Activated CD4-positive, alpha-beta memory T cell treated with anti-CD3 and anti-CD28 coated beads for 36 hours (primary cell): ENCODE measurements at places on chromosomes 4 and X.
A peak's percentile ranks its signal among the peaks of the same experiment; 100 is the strongest.

- DNase-seq, result no peak
These were observed 79.4 kb upstream of the EFNB1 start for GRCh38 chrX:68749426-68749825.

- DNase-seq, result no peak
These were observed 292.2 kb downstream of the FBXO8 start for GRCh38 chr4:173991316-173991715.

GRCh38 chrX:17453788-17454187, 78.8 kb downstream of the NHS start:
- no peak for DNase-seq

GRCh38 chr4:138773321-138773720, 242.3 kb upstream of the NOCT start:
- DNase-seq, result no peak

DNA sequence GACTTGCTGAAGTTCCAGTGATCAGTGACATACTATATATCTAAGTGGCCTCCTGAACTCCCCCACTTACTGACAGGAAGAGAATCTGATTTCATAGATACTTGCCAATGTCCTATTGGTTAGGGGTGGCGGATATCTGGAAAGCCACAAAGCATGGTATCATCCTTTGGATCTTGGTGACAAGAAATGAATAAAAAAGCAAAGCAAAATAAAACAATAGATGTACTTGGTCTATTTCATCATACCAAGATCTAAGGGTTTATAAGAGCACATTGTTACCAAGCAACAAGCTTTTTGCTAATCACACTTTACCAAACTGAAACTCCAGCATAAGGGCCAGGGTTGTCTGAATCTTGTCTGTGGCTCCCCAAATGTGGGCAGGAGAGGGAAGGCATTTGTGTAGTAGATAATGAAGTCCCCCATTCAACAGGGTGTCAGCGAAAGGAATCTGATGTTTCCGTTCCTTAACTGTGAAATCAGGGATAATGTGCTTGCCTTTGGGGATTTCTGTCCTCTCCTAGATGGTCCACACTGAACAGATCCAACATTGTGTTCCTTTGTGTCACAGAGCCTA, 125.0 kb upstream of the SMIM10 start:
- DNase-seq, result no peak

GRCh38 chrX:19373351-19373891, 29.7 kb downstream of the PDHA1 start:
- peak; percentile 9 for DNase-seq

DNA sequence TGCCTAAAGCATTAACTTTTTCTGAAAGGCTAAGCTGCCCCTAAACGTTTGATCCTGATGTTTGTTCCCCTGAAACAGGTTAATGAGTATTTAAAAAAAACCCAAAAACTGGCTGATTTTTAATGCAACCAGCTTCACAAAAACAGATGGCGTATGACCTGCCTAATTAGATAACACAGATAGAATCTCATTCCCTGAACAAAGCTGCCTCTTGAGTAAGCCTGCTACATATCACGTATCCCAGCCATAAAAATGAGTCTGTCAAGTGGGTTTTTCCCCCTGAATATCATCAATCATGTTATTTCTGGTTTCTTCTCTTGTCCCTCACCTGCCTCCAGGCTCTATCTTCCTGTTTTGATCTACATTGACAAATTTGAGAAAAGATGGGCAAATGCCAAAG, 154.2 kb upstream of the FAM9B start:
- DNase-seq, result no peak
